Right atrium auricular region (tissue), 2 donors: ENCODE measurements at places on chromosomes 16 and 17. TPM values are rescaled to one million over a fixed set of nuclear protein-coding genes. Genes with fewer than 3 reads are reported as not detected.

CDRT15L2 gene
- total RNA-seq: not detected

SLC9A5 gene
- 1.5 TPM for total RNA-seq

MT1E gene
- total RNA-seq: 129 TPM

CLDN6 gene
- not detected for total RNA-seq

CA4 gene
- 1.7 TPM for total RNA-seq

PABPN1L gene
- not detected for total RNA-seq

CCDC154 gene
- total RNA-seq: not detected

MEOX1 gene
- total RNA-seq: 3.9 TPM

ZFP3 gene
- 7.2 TPM for total RNA-seq

FOXO3B gene
- 8.5 TPM for total RNA-seq

MT4 gene
- total RNA-seq: not detected

DNA sequence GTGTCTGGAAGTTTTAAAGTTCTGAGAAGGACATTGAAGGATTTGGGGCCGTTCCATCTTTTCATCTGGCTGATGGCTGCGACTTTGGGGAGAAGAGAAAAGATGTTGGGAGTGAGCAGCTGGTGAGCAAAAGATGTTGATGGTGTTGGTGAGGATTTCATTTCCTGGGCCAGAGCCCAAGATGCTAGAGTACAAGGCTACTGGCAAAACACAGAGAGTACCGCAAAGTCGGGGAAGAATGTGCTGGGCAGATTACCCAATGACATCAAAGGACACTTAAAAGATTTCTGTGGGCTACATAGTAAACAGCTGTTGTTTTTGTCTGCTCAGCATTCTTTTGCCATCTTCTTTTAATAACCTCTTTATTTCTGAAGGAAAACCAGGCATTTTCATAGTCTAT, 49.4 kb upstream of the GAS7 start:
- H3K27ac ChIP-seq: no peak overlapping the region
- H3K27me3 ChIP-seq: no peaks in the 10 kb centered on the region
- H3K4me3 ChIP-seq: no peak overlapping the region

- H3K27ac ChIP-seq: no peak overlapping the region
- no peaks in the 10 kb centered on the region for H3K36me3 ChIP-seq
- H3K27me3 ChIP-seq: no peaks in the 10 kb centered on the region
These were observed 380.3 kb upstream of the MAF start for GRCh38 chr16:79980650-79981521.

- peaks cover 17% of the 10 kb centered on the region for H3K36me3 ChIP-seq
- no peaks in the 10 kb centered on the region for H3K27me3 ChIP-seq
- no peak overlapping the region for H3K27ac ChIP-seq
- DNase-seq: no peak
These were observed 2.0 kb downstream of the OVCA2 start for GRCh38 chr17:2043785-2044184.

DNA sequence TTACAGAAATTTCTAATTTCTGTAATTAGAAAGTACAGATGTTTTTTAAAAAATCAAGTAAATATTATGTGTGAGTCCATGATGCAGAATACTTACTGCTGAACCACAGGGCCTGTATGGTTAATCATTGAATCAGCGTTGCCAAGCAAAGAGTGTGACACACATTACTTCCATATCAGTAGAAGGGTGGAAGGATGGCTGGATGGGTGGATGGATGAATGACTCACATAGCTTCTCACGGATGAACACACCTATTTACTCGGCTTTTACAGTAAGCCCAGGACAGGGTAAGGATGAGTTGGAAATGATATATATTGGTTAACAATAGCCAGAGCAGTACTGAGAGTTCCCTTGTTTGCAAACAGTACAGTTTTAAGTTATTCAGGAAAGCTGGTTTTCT, 495.9 kb upstream of the RBFOX1 start:
- no peak for DNase-seq
- H3K27me3 ChIP-seq: no peaks in the 10 kb centered on the region
- H3K36me3 ChIP-seq: no peaks in the 10 kb centered on the region
- no peak overlapping the region for H3K27ac ChIP-seq

DNA sequence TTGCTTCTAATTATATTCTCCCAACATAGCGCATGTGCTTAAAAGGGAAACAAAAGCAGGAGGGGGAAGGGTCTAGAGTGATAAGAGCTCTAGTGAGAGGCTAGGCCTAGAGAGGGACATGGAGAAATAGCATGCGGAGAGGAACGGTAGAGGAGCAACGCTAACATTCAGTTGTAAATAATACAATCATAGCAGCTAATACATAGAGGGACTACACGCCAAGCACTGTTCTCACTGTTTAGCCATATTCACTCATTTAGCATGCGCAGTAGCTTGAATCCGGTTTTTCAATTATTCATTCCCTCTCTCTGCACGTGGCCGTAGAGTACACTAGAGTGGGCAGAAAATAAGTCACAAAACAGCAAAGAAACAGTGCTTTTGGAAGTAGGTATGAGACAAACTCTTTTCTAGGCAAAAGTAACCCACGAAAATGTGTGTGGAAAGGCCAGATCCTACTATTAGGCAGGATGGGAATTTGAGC, 1.7 kb upstream of the ALOX12 start:
- DNase-seq: no peak
- H3K27me3 ChIP-seq: no peaks in the 10 kb centered on the region
- peaks cover 4% of the 10 kb centered on the region for H3K36me3 ChIP-seq
- no peaks in the 10 kb centered on the region for H3K4me1 ChIP-seq

DNA sequence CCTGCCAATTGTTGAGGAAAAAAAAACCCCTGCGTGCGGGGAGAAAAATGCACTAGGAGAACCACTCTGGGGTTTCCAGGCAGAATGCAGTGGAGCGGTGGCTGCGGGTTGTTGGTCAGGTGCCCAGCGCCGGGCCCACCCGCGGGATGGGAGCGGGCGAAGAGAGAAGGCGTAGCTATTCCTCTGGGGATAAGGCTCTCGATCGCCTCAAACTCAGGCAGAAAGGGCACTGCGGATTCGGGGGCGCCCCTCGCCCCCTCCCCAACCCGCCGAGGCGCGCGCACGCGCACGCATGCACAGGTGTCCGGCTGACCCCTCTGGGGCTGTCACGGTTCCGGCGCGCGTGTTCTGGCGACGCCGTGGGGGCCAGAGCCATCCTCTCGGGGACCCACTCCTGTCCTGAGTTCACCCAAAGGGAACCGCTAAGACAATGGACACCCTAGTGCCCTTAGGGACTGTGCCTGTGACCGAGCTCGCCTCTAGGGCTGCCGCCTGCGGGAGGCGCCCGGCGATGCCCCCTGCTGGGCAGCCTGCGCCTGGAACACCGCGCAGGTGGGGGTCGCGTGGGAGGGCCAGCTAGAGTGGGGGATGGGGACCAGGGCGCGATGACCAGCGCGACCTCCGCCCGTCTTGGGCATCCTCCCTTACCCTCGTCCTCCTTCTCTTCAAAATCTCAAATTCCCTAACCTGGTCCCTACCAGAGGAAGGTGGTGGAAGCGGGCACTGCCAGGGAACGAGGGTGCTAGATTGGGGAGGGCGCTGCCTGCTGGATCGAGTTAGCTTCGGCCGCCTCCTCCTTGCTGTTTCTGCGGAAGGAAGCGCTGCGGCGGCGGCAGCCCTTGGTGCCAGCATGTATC, 14.4 kb upstream of the CBX8 start:
- H3K27ac ChIP-seq: no peak overlapping the region
- H3K4me3 ChIP-seq: no peak overlapping the region
- no peaks in the 10 kb centered on the region for H3K36me3 ChIP-seq
- no peaks in the 10 kb centered on the region for H3K4me1 ChIP-seq

DNA sequence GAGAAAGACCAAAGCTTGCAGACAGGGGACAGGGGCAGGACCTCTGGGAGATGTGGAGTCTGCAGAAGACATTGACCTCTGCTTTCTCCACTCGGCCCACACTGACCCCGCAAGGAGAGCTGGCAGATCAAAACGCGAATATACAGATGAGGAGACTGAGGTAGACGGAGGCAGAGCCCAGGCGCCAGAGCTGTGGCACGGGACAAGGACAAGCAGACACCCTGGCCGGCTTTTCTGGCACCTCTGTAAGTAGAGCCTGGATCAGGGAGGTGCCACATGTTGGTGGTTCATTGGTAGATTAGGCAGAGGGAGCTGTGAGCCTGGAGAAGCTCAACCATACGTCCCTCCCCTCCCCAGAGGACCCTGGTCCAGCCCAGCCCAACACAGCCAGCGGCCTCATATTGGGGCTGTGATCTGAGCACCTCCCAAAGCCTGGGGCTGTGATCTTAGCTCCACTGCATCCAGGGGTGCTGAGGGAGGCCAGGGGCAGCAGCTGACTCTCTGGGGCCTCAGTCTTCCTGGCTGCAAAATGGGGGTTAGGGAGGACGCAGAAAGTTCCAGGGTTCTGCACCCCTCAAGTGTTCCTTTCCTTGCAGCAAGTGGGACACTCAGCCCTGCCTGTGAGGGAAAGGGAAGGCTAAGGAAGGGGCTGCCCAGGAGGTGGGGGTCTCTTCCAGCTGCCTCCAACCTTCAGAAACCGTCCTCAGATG, 4.0 kb downstream of the NATD1 start:
- H3K27ac ChIP-seq: peak overlapping the region; percentile 47
- no peaks in the 10 kb centered on the region for H3K27me3 ChIP-seq
- no peaks in the 10 kb centered on the region for H3K36me3 ChIP-seq
- no peak overlapping the region for H3K4me3 ChIP-seq
- peaks cover 62% of the 10 kb centered on the region for H3K4me1 ChIP-seq

DNA sequence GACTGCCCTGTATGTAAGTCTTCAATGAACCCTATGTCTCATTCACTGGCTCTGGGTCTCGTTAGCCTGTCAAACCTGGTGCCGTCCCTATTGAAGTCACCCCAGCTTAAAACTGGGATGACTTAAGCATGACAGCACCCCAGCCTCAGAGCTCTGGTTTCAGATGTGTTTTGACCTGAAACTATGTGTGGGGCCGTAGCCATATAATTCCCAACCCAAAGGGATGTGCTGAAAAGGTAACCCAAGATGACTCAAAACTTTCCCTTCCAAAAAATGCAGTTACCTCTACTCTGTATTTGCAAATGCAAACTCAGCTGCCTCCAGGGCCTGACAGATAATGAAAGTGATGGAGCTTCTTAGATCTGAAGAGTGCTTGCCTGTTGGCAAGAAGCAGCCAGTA, 478.3 kb upstream of the ERCC4 start:
- no peaks in the 10 kb centered on the region for H3K36me3 ChIP-seq
- H3K4me3 ChIP-seq: no peak overlapping the region
- no peak for DNase-seq
- no peak overlapping the region for H3K27ac ChIP-seq
- no peaks in the 10 kb centered on the region for H3K27me3 ChIP-seq

- no peaks in the 10 kb centered on the region for H3K36me3 ChIP-seq
- H3K4me3 ChIP-seq: no peak overlapping the region
- H3K27me3 ChIP-seq: no peaks in the 10 kb centered on the region
- H3K4me1 ChIP-seq: peaks cover 7% of the 10 kb centered on the region
- DNase-seq: peak; percentile 59
These were observed 27.2 kb upstream of the SKAP1 start for GRCh38 chr17:48457080-48457836.

DNA sequence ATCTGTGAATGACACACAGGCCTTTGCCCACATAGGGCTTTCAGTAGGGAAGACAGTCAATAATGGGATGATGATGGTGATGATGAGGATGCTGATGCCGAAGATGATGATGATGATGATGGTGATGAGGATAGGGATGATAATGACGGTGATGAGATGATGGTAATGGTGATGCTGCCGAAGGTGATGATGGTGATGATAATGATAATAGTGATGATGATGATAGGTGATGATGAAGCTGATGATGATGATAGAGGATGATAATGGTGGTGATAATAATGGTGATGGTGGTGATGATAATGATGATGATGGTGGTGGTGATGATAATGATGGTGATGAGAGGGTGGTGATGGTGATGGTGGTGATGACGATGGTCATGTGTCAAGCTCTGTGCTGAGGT, 12.9 kb downstream of the FOXL1 start:
- DNase-seq: no peak
- no peaks in the 10 kb centered on the region for H3K4me1 ChIP-seq
- H3K27ac ChIP-seq: no peak overlapping the region
- no peaks in the 10 kb centered on the region for H3K27me3 ChIP-seq
- H3K4me3 ChIP-seq: no peak overlapping the region
- H3K36me3 ChIP-seq: no peaks in the 10 kb centered on the region
